GM13976 (cell line): ENCODE measurements at places on chromosomes 16 and 17.

DNA sequence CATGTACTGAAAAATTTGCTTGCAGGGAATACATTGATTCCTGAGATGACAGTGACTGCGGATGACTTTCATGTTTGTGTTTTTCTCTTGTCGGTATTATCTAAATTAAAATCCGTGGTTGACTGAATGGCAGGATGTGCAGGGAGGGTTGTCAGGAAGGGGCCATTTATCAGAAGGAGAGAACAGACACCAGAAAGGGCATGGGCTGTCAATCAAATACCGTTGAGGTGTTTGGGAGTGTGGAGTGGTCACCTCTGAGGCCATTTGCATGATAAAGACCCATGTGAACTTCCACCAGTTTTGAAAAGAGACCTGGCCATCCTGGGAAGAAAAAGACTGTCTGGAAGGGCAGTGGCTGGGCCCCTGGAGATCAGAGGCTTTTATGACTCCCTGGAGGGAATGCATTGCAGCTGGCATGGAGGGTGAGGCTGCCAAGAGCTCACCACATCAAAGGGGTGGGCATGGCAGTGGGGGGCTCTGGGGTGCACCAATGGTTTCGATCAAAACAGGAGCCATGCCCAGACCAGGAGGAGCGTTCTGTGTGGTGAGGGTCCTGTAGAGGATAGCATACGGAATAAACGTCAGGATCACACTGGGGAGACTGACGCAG, 67.1 kb downstream of the CYLD start:
- DNase-seq = no peak

DNA sequence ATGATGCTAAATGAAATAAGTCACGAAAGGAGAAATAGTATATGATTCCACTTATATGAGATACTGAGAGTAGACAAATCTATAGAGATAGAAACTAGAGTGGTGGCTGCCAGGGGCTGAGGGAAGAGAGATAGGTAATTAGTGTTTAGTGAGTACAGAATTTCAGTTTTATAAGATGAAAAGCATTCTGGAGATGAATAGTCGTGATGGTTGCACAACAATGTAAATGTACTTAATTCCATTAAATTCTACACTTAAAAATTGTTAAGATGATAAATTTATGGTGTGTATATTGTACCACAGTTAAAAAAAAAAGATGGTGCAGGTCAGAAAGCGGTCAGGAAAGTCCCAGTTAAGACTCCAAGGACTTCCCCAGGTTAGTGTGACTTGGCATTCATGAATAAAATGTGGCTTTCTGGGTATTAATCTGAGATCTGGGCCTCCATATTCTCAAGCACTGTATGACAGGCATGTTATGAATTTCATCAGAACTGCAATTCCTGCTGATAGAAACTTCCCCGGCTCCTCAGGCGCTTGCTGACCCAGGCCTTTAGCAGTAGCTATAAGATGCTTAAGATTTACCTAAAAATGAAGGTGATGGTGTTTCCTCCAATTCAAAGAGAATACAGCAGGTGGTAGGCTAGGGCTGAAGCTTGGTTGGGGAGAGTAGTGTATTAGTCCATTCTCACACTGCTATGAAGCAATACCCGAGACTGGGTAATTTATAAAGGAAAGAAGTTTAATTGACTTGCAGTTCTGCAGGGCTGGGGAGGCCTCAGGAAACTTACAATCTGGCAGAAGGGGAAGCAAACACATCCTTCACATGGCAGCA, 115.3 kb upstream of the SOX9 start:
- no peak for DNase-seq

GRCh38 chr16:49583911-49584310, 210.3 kb downstream of the C16orf78 start:
- no peak for DNase-seq

DNA sequence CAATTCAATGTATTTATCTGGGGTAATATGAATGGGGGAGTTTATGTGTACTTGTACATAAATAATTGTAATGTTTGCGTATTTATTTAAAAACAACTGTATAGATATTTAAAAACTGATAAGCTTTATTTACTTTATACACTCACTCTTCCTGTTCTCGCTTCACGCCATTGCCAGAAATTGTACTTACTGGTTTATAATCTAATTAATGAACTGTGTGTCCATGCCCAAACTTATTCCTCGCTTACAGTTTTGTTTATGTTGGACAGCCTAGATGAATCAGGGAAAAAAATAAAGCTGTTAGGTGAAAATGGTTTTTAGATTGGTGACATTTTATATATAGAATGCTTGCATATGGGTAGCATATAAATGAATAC, 30.8 kb downstream of the AATF start:
- no peak for DNase-seq

DNA sequence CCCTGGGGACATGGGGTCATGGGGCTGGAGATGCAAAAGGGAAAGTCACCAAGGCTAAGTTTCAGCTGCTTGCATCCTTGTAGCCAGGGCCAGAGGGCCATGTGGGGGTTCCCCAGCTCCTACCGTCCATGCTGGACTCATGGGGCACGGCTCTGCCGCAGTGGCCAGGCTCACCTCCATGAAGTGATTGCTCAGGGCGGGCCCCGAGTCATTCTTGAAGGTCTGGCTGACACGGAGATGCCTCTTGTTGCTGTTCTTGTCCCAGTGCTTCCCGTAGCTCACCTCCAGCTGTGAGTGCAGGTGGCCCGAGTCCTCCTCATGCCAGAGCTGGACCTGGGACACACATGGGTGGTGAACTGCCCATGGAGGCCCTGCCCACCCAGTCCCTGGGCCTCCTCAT, 114.5 kb downstream of the RMI2 start:
- DNase-seq = no peak

DNA sequence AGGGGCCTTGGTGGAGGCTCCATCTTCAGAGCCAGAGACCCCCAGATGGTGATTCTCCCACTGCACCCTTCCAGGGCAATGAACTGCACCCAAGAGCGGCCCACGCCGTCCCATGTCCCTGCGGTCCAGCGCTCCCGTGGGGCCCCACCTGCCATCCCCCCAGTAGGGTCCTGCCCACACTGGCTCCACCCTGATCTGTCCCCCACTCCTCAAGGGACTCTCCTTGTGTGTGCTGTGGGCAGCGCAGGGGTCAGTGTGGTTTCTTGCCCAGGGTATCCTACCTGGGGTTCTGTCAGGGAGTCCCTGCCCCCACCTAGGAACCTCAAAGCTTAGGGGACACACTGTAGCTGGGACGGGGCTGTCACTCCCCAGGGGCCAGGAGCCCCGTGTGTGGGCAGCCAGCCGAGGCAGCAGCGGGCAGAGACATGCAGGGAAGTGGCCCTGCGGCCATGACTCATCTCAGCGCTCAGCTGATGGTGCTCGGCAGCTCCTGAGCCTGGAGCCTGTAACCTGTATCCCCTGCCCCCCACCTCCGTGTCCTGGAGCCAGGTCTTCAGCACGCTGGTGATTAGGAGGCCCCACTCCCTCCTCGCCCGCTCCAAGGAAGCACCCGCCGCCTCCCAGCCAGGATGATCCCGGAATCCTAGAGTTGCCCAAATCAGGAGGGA, 35.7 kb upstream of the SSTR5 start:
- DNase-seq = no peak

DNA sequence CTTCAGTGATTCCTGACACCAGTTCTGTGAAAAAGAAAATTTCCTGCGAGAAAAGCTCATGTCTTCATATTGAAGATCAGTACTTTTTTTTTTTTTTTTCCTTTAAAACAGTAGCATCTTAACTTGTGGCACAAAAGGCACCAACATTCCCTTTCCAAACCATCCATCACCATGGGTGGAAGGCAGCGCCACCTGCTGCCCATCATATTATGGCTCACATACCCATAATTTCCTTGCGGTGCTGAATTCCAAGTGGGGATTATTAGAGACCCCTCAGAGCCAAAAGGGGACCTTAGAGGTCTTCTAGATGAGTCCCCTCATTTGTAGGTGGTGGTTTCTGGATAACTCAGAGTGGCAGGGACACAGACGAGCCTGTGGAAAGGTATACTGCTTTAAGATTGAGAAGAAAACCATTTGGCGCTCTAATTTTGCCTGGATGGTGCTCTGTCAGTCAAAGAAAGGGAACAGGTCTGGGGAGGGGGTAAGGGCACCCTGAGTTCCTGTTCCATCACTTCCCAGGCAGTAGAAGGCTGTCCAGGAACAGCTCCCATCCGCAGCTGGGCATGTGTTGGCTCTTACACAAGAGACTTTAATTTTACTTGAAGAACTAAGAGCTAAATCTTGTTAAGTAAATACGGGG, 7.9 kb upstream of the SOST start:
- no peak for DNase-seq

- DNase-seq = no peak
Measured at GRCh38 chr16:4244254-4245076, 2.6 kb upstream of the SRL start.
